WTC11 (cell line): ENCODE measurements at places on chromosomes 3 and 15.
A peak's percentile ranks its signal among the peaks of the same experiment; 100 is the strongest.

- no peak for DNase-seq
These were observed 94.2 kb upstream of the ACP3 start for GRCh38 chr3:132222868-132223538.

DNA sequence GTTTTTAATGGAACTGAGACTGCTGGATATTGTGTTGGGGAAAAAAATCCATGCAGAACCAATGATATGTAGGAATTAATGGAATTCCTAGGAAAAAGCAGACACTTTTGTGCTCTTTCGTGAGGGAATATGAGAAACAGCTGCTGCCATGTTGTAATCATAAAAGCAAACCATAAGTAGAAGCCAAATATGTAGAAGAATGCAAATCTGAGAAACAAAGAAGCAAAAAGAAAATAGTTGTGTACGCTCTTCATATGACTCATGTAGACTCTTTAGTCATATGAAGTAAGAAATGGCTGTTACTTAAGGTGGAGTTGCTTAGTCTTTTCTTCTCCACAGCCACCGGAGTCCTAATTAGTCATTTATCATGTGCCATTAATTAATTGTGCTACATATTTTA is 298.6 kb upstream of the ZNF717 start:
- DNase-seq: no peak

- DNase-seq: no peak
These were observed 22.2 kb downstream of the MME start for GRCh38 chr3:155102329-155102728.

- DNase-seq: peak; percentile 20
These were observed 67.8 kb downstream of the UBP1 start for GRCh38 chr3:33372218-33373081.

GRCh38 chr3:32220006-32220405 is 18.5 kb upstream of the CMTM8 start:
- no peak for DNase-seq

GRCh38 chr15:40932156-40932555 is 3.0 kb downstream of the DLL4 start:
- no peak for DNase-seq

DNA sequence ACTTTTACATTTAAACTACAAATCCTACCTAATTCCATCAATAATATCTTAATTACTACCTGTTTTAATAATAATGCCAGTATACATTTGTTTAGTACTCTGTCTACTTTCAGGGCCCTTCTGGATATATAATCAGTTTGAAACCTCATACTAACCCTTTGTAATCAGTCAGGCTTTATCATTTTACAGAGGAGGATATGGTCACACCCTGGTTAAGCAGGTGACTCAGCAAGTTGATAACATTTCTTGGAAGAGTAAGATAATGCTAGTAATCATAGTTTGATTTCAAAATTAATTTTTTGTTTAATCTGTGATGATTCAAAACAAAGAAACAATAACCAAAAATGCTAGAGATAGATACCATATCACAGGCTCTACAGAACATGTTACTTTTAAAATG is 208.2 kb upstream of the MANF start:
- no peak for DNase-seq

DNA sequence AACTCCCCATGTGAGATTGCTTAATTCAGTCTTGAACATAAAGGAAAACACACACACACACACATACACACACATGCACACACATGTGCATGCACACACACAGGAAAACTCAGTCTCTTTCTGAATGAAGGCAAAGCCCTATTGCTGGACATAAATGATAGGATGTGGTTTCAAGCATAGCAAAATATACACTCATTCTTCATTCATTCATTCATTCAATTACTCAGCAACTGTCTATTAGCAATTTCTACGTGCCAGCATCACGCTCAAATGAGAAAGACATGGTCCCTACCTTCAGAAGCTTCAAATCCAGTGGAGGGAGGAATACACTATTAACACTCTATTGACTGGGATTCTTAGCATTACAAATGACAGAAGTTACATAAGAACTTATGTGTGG is 41.8 kb upstream of the UBE2E2 start:
- no peak for DNase-seq

GRCh38 chr3:15291589-15292541 is 40.5 kb downstream of the SH3BP5 start:
- no peak for DNase-seq
